Activated CD8-positive, alpha-beta T cell treated with anti-CD3 and anti-CD28 coated beads for 36 hours (primary cell): ENCODE measurements at places on chromosomes 16 and 17. TPM values are rescaled to one million over a fixed set of nuclear protein-coding genes. Genes with fewer than 3 reads are reported as not detected.

Gene STAT3
- 286 TPM for total RNA-seq

Gene UBTF
- 135 TPM for total RNA-seq

Gene RNF43
- 0.34 TPM for total RNA-seq

Gene PSMD11
- total RNA-seq = 130 TPM

Gene ALOX12B
- total RNA-seq = 5.2 TPM

Gene SGCA
- not detected for total RNA-seq

Gene MMP2
- not detected for total RNA-seq

GRCh38 chr16:12296991-12297390 lies 320.5 kb downstream of the SNX29 start:
- peaks cover 3% of the 10 kb centered on the region for H3K36me3 ChIP-seq
- H3K4me1 ChIP-seq = no peaks in the 10 kb centered on the region
- no peak overlapping the region for H3K27ac ChIP-seq
- H3K27me3 ChIP-seq = no peaks in the 10 kb centered on the region
- DNase-seq = no peak

DNA sequence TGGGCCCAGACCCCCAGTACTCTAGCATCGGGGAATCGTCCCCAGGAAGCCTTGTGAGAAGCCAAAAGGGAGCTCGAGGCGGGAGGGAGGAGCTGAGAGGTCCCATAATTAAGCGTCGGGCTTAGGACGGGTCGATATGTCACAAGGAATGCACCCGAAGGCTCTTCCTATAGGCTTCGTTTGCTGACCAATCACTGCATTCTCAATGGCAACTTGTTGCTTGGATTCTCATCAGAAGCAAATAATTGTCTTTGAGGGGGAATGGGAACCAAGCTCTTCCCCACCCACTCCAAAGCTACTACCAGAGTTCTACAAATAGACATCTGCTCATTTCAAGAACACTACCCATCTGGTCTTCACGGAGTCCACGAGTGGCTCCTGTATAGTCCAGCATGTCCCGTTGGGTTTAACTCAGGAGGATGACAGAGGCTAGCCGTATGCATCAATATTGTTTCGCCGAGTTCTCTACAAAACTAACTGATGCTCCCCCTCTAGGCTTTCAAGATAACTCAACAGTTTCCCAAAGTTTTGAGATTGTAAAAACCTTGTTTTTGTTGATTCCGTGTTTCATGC lies 628 bp upstream of the BLMH start:
- no peak for DNase-seq
- H3K27ac ChIP-seq = peak overlapping the region; percentile 37
- no peaks in the 10 kb centered on the region for H3K27me3 ChIP-seq
- peak overlapping the region; percentile 52 for H3K4me3 ChIP-seq
- H3K36me3 ChIP-seq = peaks cover 18% of the 10 kb centered on the region

- no peaks in the 10 kb centered on the region for H3K4me1 ChIP-seq
- H3K27ac ChIP-seq = no peak overlapping the region
- no peak overlapping the region for H3K4me3 ChIP-seq
- no peaks in the 10 kb centered on the region for H3K36me3 ChIP-seq
- H3K27me3 ChIP-seq = peaks cover 11% of the 10 kb centered on the region
Observed at GRCh38 chr17:38632334-38632733, 26.6 kb upstream of the SRCIN1 start.

DNA sequence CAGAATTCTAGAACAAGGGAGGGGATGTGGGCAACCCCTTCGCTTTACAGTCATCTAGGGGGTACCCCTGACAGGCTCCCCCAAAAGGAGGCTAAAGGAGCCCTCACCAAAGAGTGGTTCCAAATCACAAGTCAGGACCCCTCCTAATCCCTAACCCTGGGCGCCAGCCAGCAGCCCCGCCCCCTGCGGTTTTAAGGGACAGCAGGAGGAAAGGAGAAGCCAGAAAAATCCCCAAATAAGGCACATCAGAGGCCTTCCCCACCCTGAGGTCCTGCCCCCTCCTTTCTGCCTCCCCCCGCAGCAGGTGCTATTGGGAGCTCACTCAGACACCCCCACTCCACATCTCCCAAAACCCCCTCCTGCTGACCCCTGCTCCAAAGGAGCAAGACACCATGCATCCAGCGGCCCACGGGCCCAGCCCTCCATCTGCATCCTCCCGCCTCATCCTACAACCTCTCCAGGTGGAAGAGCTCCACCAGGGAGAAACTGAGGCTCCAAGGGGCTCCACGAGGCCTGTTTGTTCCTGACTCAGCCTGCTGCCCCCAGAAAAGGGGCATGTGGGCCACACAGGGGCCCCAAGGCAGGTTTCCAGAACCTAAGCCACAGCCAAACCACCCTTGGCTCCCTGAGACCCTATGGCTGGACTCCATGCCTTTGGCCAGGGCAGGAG lies 93.5 kb downstream of the GOSR1 start:
- no peaks in the 10 kb centered on the region for H3K27me3 ChIP-seq
- no peaks in the 10 kb centered on the region for H3K4me1 ChIP-seq
- H3K4me3 ChIP-seq = no peak overlapping the region
- no peak for DNase-seq
- H3K36me3 ChIP-seq = no peaks in the 10 kb centered on the region
- no peak overlapping the region for H3K27ac ChIP-seq

DNA sequence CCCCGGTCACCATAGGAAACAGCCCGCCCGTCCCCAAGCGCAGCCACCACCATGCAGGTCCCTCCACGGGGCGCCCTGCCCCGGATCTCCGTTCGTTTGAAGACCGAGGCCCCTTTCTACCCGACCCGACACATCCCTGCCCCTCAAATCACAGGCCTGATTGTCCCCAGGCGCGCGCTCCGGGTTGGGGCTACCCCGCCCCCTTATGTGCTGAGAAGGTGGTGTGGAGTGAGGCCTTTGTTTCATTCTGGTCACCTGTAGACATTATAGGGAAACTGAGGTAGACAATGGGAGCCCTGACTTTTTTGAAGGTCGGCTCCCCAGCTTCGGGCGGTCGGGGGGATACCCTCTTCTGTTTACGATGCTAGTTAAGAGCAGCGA lies 763 bp upstream of the ACTG1 start:
- H3K27ac ChIP-seq = peak overlapping the region; percentile 91
- H3K36me3 ChIP-seq = peaks cover 42% of the 10 kb centered on the region
- H3K4me3 ChIP-seq = peak overlapping the region; percentile 85
- peaks cover 32% of the 10 kb centered on the region for H3K4me1 ChIP-seq

- no peak for DNase-seq
- peaks cover 20% of the 10 kb centered on the region for H3K27me3 ChIP-seq
- no peak overlapping the region for H3K4me3 ChIP-seq
- H3K4me1 ChIP-seq = peaks cover 10% of the 10 kb centered on the region
- H3K36me3 ChIP-seq = no peaks in the 10 kb centered on the region
- H3K27ac ChIP-seq = no peak overlapping the region
Observed at GRCh38 chr17:40902498-40902897, 17.5 kb upstream of the KRT20 start.

DNA sequence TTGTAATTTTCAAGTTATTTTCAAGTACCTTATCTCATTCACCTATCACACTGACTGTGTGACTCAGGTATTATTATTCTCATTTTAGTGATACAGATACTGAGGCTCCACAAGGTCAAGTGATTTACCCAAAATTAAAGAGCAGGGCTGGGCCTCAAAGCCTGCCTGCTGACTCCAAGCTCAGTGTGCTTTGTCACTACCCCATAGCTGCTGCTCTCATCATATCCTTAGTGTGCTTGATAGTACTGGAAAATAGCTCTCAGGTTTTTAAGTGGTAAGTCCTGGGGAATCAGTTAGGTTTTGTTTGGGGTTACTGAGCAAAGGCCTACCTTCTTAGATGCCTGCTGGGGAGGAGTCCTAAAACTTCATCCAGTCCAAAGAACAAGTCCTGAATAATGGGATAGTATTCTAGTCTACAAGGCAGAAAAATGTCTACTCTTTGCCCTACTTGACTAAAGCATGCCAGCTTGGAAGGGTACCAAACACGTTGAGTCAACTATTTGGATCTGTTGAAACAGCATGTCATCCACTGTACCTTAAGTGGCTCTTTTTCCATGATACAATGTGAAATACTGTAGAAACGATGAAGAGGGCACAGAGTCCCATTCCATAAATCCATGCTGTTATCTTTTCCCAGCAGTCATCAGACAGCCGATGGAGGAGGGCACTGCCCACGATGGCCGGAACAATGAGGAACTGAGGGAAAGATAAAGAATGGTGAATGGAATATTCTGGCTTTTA lies 10.7 kb downstream of the MMD start:
- no peak for DNase-seq
- H3K27me3 ChIP-seq = no peaks in the 10 kb centered on the region
- peaks cover 18% of the 10 kb centered on the region for H3K4me1 ChIP-seq

GRCh38 chr17:10844621-10845387 lies 6.9 kb upstream of the PIRT start:
- no peaks in the 10 kb centered on the region for H3K36me3 ChIP-seq
- DNase-seq = peak; percentile 77
- peaks cover 7% of the 10 kb centered on the region for H3K4me1 ChIP-seq

- H3K27me3 ChIP-seq = no peaks in the 10 kb centered on the region
- H3K27ac ChIP-seq = no peak overlapping the region
- H3K36me3 ChIP-seq = peaks cover 2% of the 10 kb centered on the region
- no peak overlapping the region for H3K4me3 ChIP-seq
- peak; percentile 17 for DNase-seq
Observed at GRCh38 chr17:31226373-31226772, 70.7 kb downstream of the OMG start.

- H3K27ac ChIP-seq = no peak overlapping the region
- no peak for DNase-seq
- no peaks in the 10 kb centered on the region for H3K27me3 ChIP-seq
- peaks cover 8% of the 10 kb centered on the region for H3K4me1 ChIP-seq
- H3K4me3 ChIP-seq = no peak overlapping the region
- H3K36me3 ChIP-seq = peaks cover 7% of the 10 kb centered on the region
Observed at GRCh38 chr17:61943117-61943516, 15.3 kb upstream of the INTS2 start.

DNA sequence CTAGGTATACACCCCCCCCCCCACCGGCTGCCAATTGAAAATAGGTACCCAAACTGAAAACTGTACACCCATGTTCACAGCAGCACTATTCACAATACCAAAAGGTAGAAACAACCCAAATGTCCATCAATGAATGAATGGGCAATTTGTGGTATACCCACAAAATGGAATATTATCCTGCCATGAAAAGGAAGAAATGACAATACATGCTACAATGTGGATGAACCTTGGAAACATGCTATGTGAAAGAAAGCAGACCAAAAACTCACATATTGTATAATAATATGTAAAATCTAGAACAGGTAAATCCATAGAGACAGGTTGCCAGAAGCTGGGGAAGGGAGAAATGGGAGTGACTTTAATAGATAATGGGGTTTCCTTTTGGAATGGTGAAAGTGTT lies 417.5 kb downstream of the UTP18 start:
- no peak overlapping the region for H3K4me3 ChIP-seq
- peaks cover 4% of the 10 kb centered on the region for H3K27me3 ChIP-seq
- H3K4me1 ChIP-seq = no peaks in the 10 kb centered on the region
- H3K27ac ChIP-seq = no peak overlapping the region

GRCh38 chr17:54793271-54793670 lies 107.4 kb upstream of the TOM1L1 start:
- no peaks in the 10 kb centered on the region for H3K4me1 ChIP-seq
- no peak for DNase-seq
- no peaks in the 10 kb centered on the region for H3K36me3 ChIP-seq
- H3K27me3 ChIP-seq = no peaks in the 10 kb centered on the region

- no peak overlapping the region for H3K27ac ChIP-seq
- DNase-seq = no peak
- H3K27me3 ChIP-seq = no peaks in the 10 kb centered on the region
- no peaks in the 10 kb centered on the region for H3K4me1 ChIP-seq
- H3K4me3 ChIP-seq = no peak overlapping the region
- H3K36me3 ChIP-seq = no peaks in the 10 kb centered on the region
Observed at GRCh38 chr17:47404006-47404405, 80.3 kb downstream of the EFCAB13 start.

GRCh38 chr17:57589151-57590034 lies 155.7 kb downstream of the CCDC182 start:
- no peak overlapping the region for H3K27ac ChIP-seq
- no peaks in the 10 kb centered on the region for H3K27me3 ChIP-seq
- H3K4me1 ChIP-seq = peaks cover 6% of the 10 kb centered on the region
- no peak overlapping the region for H3K4me3 ChIP-seq

DNA sequence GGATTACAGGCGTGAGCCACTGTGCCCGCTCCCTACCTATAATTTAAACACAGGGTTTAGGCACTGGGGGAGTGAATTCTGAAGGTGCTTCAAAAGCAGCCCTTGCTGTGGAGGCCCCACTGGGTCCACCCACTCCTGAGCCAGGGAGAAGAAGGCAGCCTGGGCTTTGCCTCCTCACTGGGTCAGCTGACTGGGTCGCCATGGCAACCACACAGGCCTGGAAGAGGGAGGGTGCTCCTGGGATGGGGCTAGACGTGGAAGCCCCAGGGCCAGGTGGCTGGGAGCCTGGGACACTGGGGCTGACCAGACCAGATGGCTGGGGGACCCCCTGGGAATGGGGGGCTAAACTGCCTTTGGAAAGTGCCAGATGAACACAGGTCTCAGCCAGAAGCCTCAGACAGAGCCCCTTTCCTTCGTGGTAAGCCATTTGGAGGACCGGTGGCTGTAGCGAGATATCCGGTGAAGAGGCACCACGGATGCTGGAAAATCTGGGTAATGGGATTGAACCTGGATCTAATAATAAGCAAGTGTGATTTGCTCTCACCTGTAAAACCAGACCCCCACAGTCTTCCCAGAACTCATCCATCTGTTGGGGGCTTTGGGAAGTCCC lies 32.9 kb downstream of the TRARG1 start:
- H3K36me3 ChIP-seq = no peaks in the 10 kb centered on the region
- no peak overlapping the region for H3K4me3 ChIP-seq
- DNase-seq = no peak
- peaks cover 12% of the 10 kb centered on the region for H3K27me3 ChIP-seq

DNA sequence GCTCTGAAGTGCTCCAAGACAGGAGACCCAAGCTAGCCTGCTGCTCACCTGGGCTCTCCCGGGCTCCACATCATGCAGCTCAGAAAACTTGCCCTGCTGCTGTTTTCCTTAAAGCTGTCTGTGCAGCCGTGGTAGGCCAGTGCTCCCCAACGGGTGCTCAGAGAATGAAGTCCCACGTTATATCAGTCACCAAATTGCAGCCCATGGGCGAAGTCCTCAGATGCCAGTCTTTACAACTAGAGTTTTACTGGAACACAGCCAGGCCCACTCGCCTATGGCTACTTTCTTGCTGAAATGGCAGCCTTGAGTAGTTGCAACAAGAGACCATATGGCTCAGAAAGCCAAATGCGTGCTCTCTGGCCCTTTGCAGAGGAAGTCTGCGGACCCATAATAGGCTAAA lies 6.3 kb downstream of the CREBBP start:
- H3K4me1 ChIP-seq = peaks cover 91% of the 10 kb centered on the region
- H3K4me3 ChIP-seq = no peak overlapping the region
- DNase-seq = no peak
- no peak overlapping the region for H3K27ac ChIP-seq
- no peaks in the 10 kb centered on the region for H3K27me3 ChIP-seq

- peaks cover 34% of the 10 kb centered on the region for H3K4me1 ChIP-seq
- H3K27me3 ChIP-seq = no peaks in the 10 kb centered on the region
- H3K4me3 ChIP-seq = no peak overlapping the region
- peak; percentile 19 for DNase-seq
Observed at GRCh38 chr17:4557626-4558346, 2.6 kb downstream of the GGT6 start.
